AG04449 (cell line): ENCODE measurements at places on chromosomes 6 and 20.

DNA sequence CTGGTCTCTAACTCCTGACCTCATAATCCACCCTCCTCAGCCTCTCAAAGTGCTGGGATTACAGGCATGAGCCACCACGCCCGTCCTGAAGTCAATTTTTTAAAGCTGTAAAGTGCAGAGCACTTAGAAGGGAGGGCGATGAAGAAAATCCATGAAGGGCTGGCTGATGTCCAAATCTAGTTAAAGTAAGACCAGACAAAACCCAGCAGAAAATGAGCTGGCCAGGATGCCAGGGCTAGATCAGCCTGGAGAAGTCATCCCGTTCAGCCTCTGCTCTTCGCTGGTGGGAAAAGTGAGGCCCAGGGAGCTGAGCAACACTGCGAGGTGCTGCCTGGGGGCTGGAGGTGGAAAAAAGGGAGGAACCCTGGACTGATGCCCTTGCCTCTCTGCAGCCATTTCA lies 3.1 kb downstream of the BPIFB4 start:
- no peak for DNase-seq

DNA sequence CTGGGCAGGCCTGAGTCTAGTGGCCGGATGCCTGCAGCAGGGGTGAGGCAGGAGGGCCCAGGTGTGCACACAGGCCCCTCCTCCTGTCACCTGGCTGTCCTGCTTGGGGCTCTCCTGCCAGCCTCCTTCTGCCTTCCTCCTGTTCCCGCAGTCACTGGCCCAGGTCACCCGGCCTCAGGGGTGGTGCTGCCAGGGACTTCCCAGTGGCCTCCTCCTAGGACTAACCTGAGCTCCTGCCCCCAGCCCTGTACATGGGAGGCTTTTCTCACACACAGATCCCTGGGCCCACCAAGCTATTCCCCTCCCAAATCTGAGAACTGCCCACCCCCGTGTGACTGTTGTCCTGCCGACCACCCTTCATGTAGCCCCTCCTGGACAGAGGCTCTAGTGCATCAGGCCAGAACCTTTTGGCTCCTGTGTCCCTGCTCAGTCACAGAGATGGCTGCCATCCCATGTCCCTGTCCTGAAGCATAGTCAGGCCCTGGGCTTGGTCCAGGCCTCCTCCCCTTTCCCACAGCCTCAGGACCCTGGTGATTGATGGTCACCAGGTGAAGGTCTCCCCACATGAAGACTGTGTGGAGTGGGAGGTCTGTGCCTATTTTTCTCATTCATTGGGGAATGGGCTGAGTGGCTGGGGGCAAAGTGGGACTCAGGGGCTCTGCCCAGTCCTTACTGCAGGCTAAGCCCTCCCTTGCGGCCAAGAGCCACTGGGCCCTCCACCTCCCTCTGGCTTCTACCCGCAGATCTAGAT lies 1.1 kb upstream of the ULBP1 start:
- no peak for DNase-seq

DNA sequence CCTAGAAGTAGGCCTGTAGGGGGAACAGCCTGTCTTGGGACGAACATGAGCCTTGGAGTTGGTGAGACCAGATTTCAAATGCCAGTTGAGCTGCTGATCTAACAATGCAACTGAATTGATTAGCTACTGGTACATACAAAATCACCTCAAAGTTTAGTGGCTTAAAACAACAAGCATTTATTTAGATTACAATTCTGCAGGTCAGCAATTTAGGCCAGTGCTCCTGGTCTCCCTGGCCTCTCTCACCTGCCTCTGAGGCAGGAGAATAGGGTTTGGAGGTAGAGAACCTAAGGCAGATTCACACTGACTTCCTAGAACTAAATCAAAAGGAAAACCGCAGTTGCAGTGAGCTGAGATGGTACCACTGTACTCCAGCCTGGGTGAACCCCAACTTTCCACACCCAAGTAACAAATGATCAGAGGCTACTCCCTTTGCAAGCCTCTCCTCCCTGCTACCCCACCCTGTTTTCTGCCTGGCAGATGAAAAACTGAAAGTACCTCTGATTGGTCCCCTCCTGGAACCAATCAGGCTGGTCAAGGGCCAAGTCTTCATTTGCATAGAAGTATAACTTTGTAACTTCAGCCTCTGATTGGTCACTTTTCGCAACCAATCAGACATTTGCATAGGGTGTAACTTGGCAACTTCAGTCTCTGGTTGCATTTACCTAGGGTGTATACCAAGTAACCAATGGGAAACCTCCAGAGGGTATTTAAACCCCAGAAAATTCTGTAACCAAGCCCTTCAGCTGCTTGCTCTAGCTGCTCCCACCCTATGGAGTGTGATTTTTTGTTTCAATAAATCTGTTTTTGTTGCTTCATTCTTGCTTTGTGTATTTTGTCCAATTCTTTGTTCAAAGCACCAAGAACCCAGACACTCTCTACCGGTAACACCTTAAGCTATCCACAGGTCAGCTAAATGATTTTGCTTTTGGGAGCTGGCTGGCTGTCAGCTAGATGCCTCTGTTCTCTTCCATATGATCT lies 8.1 kb upstream of the UBR2 start:
- no peak for DNase-seq

DNA sequence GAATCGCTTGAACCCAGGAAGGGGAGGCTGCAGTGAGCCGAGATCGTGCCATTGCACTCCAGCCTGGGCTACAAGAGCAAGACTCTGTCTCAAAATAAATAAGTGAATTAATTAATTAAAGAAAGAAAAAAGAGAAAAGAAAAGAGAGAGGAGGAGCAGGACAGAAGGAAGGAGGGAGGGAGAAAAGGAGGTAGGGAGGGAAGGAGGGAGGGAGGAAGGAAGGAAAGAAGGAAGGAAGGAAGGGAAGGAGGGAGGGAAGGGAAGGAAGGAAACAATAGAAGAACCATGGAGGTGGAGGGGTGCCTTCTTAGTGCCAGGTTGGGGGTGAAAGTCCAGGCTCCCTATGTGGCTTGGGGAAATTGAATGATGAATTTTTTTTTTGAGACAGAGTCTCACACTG lies 6.5 kb upstream of the AHCY start:
- DNase-seq: no peak

DNA sequence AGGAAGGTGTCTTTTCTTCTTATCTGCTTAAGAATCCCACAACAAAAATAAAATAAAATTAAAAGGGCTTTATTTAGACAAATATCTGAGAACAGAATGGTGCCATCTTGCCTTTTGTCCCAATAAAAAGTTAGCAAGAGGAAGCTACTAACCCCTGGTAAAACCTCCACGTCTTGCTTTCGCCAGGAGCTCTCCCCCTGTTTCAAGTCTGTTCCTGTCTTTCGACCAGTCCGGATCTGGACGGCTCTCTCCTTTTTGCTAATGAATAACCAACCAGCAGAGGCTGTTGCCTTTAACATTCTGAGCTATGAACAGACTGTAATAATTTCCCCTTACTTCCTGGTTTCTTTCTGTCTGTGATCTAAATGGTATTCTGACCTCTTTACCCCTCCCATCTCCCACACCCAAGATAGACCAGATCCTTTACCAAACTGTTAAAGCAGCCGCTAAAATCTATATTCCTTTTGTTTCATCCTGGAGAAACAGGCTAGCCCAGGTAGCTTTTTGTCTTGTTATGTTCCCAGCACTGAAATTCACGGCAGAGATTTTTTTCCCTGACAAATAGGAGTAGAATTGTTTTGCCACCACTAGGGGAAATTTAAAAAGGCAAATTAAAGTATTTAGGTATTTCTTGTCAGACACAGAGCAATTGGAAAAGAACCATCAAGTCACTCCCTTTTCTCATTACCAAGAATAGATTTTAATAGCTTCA lies at the start of gene FRK:
Gene FRK (minus strand): TSS at position 320 of the 712 bp plus-strand sequence. CDS start 580 bp downstream, outside the sequence.
- DNase-seq: no peak

GRCh38 chr6:163335671-163336545 lies 78.6 kb upstream of the QKI start:
- DNase-seq: no peak

DNA sequence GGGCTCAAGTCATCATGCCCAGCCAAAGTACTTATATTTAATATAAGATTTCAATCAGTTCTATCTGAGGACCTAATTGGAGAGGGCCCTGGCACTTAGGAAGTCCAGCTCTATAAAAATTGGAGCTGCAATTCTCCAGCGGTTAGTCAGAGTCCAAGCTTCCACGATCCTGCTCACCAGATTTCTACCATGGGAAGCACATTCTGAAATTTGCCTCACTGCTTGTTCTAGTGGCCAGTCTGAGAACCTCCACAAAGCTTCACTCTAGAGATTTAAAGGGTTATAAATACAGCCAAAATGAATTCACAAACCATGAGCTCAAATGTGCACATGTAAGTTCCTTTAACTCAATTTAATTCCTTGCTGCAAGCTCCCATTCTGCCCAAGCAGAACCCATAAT lies 33.5 kb downstream of the PNLDC1 start:
- DNase-seq: peak; percentile 23

DNA sequence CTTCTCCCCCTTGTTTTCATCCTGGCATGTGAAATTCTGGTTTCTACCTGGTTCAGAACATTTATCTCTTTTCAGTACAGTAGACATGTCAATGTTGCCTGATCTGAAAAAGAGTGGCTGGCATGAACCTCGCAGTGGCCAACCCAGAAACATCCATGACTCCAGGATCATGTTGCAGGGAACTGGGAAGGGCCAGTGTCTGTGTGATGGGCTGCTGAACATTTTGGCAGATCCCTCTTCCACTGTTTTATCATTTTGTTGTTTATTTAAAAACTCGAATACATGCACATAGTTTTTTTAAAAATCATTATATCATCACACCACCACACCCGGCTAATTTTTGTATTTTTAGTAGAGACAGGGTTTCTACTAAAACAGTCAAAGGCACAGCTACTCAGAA lies 19.0 kb downstream of the WFDC3 start:
- DNase-seq: no peak

DNA sequence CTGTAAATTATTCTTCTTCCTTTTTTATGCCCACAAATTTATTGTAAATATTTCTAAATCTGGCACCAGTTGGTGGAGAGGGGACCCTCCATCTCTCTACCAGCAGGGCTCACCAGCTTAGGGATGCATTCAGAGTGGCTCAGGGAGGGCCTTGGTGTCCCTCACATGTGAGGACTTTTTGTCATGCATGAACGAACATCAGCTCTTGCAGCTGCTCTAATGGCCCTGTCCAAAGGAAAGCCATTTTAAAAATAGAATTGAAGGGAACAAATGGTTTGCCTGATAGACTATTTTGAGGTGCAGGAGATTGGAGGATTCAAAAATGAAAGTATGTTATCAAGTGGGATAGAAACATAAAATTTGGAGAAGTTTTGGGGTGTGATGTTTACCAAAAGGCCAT lies 37.5 kb upstream of the KLHL31 start:
- no peak for DNase-seq

GRCh38 chr20:60011512-60012507 lies 53.6 kb downstream of the CDH26 start:
- no peak for DNase-seq

- DNase-seq: no peak
Observed at GRCh38 chr6:75819776-75820487, 70.9 kb downstream of the MYO6 start.

GRCh38 chr20:40641202-40641601 lies 47.8 kb downstream of the MAFB start:
- no peak for DNase-seq

DNA sequence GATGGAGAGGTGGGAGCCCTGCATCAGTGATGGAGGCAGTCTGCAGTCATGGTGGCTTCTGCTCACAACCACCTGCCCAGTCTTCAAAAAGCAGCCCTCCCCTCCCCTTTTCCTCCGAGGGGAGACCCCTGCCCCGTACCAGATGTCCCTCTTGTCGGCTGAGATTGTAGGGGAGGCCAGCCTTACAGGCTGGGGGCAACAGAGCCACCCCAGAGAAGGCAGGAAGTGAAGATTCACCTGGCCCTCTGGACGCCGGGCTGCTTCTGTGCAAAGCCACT lies 4.5 kb downstream of the TNFRSF6B start:
- no peak for DNase-seq

- DNase-seq: peak; percentile 81
Observed at GRCh38 chr20:48295445-48295903, 510.2 kb upstream of the SULF2 start.

- no peak for DNase-seq
Observed at GRCh38 chr6:8731874-8732273, 296.5 kb upstream of the SLC35B3 start.

DNA sequence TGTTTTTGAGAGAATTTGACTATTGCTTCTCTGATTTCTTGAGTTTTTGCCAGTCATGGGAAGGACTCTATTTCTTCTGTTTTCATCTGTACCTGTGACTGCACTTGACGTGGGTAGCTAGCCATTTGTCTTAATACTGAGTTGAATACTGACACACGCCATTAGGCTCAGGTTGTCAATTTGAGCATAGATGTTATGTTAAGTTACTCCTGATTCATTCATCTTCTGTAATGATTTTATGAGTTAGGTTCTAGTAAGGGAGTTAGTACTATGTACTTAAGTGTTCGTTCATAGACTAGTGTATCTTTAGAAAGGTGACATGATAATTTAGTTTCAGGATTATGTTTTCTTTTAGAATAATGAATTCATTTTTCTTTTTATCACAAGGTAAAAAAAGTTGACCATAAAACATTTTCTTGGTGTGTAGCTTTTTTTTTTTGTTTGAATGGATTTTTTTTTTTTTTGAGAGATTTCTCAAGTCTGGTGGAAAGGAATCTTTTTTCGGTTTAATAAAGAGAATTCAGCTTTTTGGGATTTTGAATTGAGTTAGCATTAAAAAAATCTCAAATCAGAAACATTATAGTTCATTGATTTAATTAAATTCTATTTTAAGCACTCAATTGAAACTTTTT lies 1.7 kb downstream of the AFDN start:
- DNase-seq: no peak

DNA sequence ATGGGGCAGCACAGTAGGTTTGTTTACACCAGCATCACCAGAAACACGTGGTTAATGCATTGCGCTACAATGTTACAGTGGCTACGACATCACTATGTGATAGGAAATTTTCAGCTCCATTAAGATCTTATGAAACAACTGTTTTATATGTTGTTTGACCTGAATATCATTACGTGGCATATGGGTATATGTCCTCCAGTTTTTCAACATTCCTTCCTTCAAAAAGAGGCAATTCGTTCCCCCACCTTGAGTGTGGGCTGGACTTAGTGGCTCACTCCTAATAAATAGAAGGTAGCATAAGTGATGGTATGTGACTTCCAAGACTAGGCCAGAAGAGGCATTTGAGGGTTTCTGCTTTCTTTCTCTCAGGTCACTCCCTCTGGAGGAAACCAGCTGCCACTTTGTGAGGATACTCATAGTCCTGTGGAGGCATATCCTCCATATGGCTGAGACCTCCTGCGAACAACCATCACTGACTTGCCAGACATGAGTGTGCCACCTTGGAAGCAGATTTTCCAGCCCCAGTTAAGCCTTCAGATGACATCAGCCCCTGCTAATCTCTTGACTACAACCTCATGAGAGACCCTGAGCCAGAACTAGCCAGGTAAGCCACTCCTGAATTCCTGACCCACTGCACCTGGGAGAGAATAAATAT lies 2.3 kb upstream of the TRAM2 start:
- no peak for DNase-seq

DNA sequence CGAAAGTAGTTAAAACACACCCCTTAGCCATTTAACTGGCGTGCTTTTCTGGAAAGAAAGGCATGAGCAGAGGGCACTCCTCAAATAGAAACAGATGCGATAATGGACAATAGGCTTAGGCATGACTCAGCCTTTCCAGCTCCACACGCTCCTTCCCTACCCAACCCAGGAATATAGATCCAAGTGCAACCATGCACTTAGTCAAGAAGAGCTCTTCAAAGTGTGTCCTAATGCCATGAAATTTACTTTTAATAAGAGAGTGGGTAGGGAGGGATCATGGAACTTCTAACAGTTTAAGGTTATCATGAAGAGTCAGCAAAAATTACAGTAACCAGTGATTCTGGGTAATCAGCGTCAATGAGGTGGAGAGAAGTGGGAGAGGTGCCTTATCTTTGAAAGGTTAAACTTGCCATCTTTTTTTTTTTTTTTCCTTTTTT lies 2.4 kb upstream of the EFHC1 start:
- DNase-seq: no peak
